ENCODE measurements at places on chromosomes 12 and 14.
A peak's percentile ranks its signal among the peaks of the same experiment; 100 is the strongest.

GRCh38 chr14:31987721-31988120 lies 89.4 kb upstream of the ARHGAP5 start:
- DNase-seq = no peak

GRCh38 chr14:23751616-23752015 lies 115.5 kb downstream of the DHRS2 start:
- DNase-seq = no peak

DNA sequence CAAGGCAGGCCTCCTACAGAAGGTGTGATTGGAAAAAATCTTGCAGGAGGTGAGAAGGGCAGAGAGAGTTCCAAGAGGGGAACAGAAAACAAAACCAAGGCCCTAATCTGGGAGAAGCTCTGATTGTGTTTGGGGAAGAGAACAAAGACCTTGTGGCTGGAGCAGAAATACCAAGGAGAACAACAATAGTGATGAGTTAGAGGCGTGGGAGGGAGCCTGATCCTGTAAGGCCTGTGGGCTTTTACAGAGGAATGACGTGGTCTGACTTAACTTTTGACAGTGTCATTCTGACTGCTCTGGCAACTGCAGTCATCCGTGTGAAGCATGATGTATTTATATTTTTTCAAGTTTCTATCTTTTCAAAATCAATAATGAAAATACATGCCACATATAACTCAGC lies 200.6 kb downstream of the ANO4 start:
- no peak for DNase-seq

- no peak for DNase-seq
Observed at GRCh38 chr12:124515981-124516380, 51.4 kb downstream of the NCOR2 start.

DNA sequence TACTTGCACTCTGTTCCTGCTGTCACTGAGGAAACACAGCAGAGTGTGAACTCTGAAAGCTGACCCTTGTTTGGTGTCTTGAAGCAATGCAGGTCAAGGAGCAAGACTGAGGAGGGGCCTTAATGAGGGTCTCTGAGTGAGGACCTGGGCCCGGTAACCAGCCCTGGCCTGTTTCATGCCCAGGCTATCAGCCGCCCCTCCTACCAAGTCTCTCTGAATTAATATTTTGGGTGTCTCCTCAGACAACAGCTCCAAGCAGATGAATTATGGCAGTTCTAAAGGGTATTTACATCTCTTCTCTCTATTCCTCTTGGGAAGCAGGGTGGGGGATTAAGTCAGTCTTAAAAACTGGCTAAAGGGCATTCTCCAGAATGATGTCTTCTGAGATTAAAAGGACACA lies 394.5 kb downstream of the ZFP36L1 start:
- DNase-seq = no peak

DNA sequence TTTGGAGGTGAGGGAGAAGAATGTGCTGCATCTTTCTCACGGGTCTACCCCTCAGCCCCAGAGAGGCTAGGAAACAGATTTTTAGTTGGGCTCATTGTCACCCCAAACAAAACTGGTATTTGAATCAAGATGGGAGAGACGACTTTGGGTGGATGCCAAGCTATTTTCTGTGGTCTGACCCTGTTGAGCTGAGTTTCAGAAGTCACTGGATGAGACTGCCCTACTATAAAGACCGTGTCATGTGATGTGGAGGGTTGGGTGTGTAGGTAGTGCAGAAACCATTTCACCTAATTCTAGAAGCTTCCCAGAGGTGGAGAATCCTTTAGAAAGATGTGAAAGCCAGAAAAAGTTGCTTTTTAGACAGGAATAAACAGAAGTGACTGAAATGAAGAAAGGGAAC lies 60.2 kb downstream of the IFT43 start:
- DNase-seq = no peak

DNA sequence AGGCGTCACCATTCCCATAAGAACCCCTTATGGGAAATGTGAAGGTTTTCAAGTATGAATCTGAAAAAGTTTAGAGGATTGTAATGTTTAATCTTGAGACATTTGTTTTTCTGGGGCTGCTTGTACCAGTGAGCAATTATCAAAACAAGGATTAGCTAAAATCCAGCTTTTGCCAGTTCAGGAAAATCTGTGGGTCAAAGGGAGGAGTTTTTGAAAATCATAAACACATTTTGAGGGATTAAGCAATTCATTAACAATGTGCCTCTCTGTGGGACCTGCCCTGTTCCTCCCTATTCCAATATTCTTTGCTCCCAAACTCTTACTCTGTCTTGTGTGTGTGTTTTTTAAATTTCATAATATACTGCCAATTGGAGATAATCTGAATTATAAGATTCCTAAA lies 11.7 kb upstream of the DAAM1 start:
- DNase-seq = no peak

GRCh38 chr14:99325016-99325415 lies 53.0 kb upstream of the BCL11B start:
- DNase-seq = no peak

DNA sequence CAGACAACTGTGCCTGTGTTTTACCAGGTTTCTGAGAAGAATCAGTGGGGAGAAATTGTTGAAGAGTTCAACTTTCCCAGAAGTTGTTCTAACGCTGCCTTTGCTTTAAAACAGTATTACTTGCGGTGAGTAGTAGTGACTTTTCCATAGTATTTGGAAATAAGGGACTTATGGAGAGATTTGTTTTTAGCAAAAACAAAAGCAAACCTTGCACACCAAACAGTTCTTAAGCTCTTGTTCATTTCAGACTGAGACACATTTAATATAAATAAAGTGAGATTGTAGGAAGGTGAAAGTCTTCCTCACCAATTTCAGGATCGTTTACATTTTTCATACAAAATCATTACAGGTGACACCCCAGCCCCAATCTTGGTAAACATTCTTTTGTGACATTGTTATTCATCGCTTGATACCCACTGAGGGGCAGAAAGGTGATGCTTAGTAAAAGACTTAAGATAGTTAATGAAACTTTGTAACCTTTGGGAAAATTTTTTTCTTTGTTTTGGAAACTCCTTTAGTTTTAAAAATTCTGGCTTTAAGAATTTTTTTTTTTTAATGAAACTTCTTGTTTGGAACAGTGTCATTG lies 1.8 kb downstream of the ARID2 start:
- no peak for DNase-seq

- no peak for DNase-seq
Observed at GRCh38 chr14:53628732-53629430, 327.7 kb downstream of the BMP4 start.

GRCh38 chr12:124847113-124848074 lies 16.3 kb downstream of the SCARB1 start:
- DNase-seq = no peak

- DNase-seq = peak; percentile 42
Observed at GRCh38 chr12:111993292-111994150, 19.4 kb downstream of the TMEM116 start.

GRCh38 chr12:2648406-2648805 lies 146.4 kb upstream of the FKBP4 start:
- no peak for DNase-seq

- DNase-seq = no peak
Observed at GRCh38 chr12:130663514-130663913, 52.6 kb downstream of the RIMBP2 start.

DNA sequence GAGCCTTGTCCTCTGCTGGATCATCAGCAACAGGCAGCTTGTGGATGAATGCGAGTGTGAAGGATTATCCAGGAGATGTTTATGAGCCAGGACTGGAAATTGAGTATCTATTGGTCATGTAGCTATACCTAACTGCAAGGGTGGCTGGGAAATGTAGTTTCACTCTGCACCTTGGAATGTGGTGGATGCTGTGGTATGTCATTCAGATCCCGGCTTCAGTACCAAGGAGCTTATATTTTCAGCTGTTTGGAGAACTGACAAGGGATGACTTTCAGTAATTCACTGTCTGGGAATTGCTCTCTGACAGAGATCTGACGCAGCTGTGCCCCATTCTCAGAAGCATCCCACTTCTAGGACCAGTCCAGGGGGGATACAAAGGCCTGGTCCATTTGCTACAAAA lies 792.3 kb upstream of the NOVA1 start:
- DNase-seq = no peak

DNA sequence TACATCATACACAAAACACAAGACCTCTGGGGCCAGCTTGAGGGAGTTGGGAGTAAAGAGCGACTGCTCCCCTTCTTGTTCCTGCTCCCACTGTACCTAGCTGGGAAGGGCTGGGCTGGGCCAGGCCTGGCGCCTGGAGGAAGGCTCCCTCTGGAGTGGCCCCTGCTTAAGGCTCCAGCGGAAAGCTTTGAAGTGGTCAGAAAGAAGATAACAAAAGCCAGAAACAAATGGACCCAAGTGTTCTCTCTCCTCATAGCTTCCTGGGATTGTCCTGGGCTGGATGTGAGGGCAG lies 25.3 kb downstream of the PRPF40B start:
- no peak for DNase-seq

GRCh38 chr14:52352061-52352491 lies 38.0 kb downstream of the PTGER2 start:
- peak; percentile 63 for DNase-seq

- DNase-seq = peak; percentile 20
Observed at GRCh38 chr12:108561852-108562347, 496 bp upstream of the ISCU start.

DNA sequence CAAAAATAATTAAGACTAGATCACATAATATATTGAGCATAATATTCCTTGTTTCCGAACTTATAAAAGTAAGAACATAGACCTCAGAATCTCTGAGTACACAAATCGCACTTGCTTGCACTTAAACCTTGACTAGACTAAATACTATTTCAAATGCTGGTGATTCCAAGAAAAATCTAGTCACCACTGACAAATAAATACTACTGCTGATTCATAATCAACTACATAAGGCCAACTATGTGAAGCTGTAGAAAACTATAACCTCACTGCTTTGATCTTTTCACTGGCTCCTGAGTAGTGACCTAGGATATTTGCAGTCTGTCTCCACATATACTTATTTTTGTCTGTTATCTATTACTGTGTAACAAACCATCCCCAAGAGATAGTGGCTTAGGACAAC lies 245.4 kb downstream of the DIO2 start:
- no peak for DNase-seq

DNA sequence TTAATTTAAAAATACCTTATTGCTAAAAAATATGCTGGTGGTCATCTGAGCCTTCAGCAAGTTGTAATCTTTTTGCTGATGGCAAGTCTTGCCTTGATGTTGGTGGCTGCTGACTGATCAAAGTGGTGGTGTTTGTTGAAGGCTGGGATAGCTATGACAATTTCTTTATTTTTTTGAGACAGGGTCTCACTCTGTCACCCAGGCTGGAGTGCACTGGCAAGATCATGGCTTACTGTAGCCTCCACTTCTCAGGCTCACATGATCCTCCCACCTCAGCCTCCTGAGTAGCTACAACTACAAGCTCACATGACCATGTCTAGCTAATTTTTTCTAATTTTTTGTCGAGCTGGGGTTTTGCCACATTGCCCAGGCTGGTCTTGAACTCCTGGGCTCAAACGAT lies 24.8 kb downstream of the PRORP start:
- no peak for DNase-seq

GRCh38 chr14:90658541-90658967 lies 157.7 kb downstream of the TTC7B start:
- DNase-seq = peak; percentile 55

GRCh38 chr14:105419195-105420091 lies at the start of gene MTA1:
Gene MTA1, plus strand, starts transcription at chr14:105419827. Its CDS starts 209 bp downstream, at chr14:105420036.
- peak; percentile 39 for DNase-seq

- no peak for DNase-seq
Observed at GRCh38 chr12:83158613-83159207, 472.0 kb downstream of the TMTC2 start.

All from activated naive CD4-positive, alpha-beta T cell treated with anti-CD3 and anti-CD28 coated beads for 36 hours (primary cell).